ENCODE measurements at places on chromosomes 5 and 9. TPM values are rescaled to one million over a fixed set of nuclear protein-coding genes. Genes with fewer than 3 reads are reported as not detected.
A peak's percentile ranks its signal among the peaks of the same experiment; 100 is the strongest.

GRCh38 chr9:30723656-30724055, 1660.8 kb upstream of the ACO1 start:
- no peak overlapping the region for H3K27ac ChIP-seq
- H3K4me3 ChIP-seq = no peak overlapping the region
- no peaks in the 10 kb centered on the region for H3K36me3 ChIP-seq
- DNase-seq = no peak
- no peaks in the 10 kb centered on the region for H3K27me3 ChIP-seq

- H3K27me3 ChIP-seq = no peaks in the 10 kb centered on the region
- H3K27ac ChIP-seq = no peak overlapping the region
- no peaks in the 10 kb centered on the region for H3K4me1 ChIP-seq
- no peak for DNase-seq
- no peaks in the 10 kb centered on the region for H3K36me3 ChIP-seq
These were observed 52.8 kb downstream of the ROR2 start for GRCh38 chr9:91897201-91897600.

DNA sequence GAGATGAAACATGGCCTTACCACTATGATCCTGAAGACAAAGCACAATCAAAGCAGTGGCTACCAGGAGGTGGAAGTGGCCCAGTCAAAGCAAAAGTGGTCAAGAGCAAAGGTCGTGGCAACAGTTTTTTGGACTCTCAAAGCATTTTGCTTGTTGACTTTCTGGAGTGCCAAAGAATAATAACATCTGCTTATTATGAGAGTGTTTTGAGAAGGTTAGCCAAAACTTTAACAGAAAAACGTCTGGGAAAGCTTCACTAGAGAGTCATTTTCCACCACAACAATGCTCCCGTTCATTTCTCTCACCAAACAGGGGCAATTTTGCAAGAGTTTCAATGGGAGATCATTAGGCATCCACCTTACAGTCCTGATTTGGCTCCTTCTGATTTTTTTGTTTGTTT, 33.6 kb upstream of the MAMDC2 start:
- no peaks in the 10 kb centered on the region for H3K4me1 ChIP-seq
- no peak overlapping the region for H3K4me3 ChIP-seq

DNA sequence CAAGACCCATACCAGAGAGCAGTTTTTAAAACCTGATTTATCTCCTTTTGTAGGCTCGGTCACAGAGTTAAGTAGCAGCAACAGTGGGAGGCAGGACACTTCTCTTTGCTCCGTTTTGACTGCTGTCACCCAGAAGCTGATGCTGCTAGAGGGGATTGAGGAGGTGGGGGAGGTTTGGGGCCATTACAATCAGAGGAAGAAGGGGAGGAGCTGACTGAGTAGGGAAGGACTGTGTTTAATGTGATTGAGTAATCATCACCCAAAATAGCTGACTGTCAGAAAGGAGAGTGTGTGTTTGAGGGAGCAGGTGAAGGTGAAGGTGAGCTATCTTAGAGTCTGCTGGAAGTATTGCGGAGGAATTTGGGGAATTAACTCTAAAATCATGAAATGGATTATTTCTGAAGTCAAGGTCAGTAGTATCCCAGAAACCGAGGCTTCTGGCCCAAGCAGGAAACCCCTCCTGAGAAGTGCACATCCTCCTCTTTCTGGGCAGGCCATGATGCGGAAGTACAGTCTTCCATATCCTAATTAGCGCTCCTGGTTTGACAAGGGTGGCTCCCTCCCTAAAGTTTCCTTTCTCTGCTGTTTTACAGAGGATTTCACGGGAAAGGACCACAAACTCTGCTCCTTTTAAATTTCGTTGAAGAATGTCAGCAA, 214.9 kb downstream of the PLK2 start:
- no peak overlapping the region for H3K4me3 ChIP-seq
- no peaks in the 10 kb centered on the region for H3K4me1 ChIP-seq
- no peaks in the 10 kb centered on the region for H3K36me3 ChIP-seq
- no peak for DNase-seq
- H3K27me3 ChIP-seq = no peaks in the 10 kb centered on the region

DNA sequence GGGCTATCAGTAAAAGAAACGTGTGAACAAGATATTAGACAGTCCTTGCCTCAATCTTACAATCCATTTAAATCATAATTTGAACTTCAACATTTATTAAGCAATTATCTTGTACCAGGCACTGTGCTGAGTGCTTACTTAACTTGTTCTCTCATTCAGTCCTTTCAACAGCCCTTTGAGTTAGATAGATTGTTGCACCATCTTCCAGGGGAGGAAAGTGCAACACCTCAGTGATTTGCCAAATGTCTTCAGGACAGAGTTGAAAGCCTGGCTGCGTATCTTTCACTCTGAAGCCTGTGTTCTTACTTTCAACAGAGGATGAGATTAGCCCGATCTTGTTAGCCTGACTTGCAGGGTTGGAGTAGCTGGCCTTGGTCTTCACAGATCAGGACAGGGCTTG, 34.2 kb upstream of the SUB1 start:
- no peak overlapping the region for H3K27ac ChIP-seq
- DNase-seq = no peak
- H3K36me3 ChIP-seq = no peaks in the 10 kb centered on the region

DNA sequence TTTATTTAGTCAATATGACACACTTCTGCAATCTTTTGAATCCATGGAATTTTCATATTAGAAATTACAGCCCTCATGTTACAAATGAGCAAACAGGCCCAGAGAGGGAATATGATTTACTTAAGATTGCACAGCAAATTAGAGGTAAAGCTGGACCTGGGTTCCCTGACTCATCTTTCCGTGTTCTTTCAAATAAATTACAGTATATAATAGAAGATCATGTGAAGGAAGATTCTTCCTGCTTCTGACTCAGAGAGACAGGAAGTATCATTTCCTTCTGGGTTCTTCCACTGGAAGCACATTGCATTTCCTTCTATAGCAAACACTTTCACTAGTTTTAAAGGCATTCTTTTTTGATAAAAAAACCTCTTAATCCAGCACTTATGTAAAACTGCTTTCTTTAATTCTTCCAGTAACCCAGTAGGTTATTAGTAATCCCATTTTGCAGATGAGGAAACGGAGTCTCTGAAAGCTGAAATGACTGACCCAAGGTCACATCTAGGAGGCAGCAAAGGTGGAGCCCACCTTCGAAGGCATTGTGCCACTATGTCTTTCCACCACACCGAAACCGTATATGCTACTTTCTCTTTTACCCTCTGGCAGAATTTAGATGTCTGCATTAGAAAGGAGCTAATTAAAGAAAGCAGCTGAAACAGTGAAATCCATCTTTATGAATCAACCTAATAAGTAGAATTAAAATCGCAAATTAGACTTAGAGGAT, 566.7 kb upstream of the KLF4 start:
- no peak for DNase-seq
- H3K27ac ChIP-seq = no peak overlapping the region
- no peak overlapping the region for H3K4me3 ChIP-seq
- H3K36me3 ChIP-seq = no peaks in the 10 kb centered on the region

DNA sequence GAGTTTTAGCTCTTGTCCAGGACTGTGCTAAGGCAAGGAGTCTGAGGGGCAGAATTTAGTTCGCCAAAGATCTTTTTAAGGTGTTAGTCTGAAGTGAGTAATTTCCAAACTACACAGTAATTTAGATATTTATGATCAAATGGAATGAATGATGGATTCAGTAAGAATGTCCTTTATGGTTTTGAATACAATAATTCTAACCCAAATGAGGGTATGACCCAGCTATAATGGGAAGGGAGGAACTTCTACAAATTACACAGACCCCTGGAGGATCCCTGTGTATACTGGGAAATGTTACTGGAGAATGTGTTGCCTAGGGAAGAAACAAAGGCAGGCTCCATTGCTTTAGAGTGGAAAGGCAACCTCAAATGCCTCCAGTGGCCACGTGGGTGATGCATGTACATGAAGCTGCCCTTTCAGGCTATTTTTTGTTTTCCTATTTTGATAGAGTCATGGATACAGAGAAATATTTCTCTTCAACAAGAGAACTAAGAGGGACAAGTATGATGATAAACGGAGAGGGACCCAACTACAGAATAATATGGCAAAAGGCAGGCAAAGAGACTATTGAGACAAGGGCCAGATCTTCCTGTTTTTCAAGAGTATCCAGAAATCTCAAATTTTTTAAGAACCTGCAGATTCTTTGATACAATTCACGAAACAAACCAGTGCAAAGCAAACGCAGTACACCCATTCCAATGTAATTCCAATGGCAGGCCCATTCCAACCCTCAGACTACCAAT, 25.4 kb downstream of the SLC1A3 start:
- DNase-seq = no peak
- H3K4me1 ChIP-seq = no peaks in the 10 kb centered on the region
- H3K36me3 ChIP-seq = no peaks in the 10 kb centered on the region
- H3K27ac ChIP-seq = no peak overlapping the region
- no peaks in the 10 kb centered on the region for H3K27me3 ChIP-seq

DNA sequence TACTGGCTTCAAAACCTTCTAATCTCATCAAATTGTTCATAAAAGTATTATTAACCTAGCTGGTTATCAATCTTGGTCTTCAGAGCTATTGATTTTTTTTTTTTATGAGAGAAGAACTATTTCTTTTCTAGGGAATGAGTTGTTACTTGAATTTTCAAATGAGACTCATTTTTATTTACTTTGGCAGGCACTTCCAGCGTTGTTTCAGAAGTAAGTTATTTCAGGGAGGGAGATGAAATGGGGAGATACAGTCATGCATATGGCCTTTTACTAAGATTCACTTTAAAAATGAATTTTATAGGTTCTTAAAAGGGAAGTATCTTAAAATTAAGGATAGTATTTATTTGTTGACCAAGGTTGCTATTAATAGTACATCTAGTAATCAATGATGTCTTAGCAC, 129.6 kb downstream of the IZUMO3 start:
- no peak overlapping the region for H3K4me3 ChIP-seq
- no peaks in the 10 kb centered on the region for H3K27me3 ChIP-seq
- no peaks in the 10 kb centered on the region for H3K36me3 ChIP-seq
- H3K27ac ChIP-seq = no peak overlapping the region

DNA sequence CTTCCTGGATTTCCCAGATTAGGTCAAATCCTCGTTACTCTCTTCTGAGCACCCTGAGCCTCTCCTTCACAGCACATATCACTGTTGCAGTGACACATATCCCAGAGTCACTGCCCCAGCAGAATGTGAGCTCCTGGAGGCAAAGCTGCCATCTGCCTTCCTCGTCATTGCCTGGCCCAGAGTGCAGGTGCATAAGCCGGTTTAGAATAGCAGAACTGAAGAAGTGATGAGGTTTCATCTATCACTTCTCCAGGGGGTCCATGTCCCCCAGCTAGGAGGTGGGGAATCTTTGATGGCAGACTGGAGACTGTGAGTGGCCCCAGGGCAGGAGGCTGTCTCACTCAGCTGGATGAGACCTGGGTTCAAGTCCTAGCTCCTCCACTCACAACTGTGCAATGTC, 25.8 kb downstream of the NIPAL4 start:
- H3K27me3 ChIP-seq = no peaks in the 10 kb centered on the region
- H3K36me3 ChIP-seq = no peaks in the 10 kb centered on the region
- no peak for DNase-seq
- no peak overlapping the region for H3K4me3 ChIP-seq
- H3K27ac ChIP-seq = peak overlapping the region; percentile 87

DNA sequence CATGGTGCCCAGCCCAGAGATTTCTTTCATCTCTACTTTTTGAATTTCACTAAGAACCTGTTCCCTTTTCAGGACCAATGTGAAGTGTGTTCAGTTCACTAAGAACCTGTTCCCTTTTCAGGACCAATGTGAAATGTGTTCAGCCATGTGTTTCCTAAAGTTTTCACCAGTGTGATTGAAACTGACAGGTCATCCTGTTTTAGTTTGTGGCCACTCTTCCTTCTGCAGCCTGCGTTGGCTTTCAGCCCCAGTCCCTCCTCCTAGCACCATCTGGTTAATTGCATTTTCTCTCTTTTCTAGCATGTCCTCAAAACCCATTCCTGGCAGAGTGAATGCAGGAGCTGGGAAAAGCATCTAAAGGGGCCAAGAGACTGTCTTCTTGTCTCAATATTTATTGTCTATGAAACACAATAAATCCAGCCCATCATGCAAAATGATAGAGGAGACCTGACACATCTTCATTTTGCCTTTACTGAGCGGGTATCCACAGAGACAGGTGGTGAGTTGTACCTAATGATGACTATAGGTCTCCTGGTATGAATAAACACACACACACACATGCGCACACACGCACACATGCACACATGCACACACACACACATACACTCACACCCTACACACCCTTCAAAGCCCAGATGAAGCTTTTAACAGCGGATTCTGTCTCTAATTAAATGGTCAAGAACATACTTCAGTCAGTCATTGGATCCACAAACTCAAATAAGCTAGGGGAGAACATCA, 6.1 kb upstream of the PANK3 start:
- no peaks in the 10 kb centered on the region for H3K27me3 ChIP-seq
- H3K36me3 ChIP-seq = no peaks in the 10 kb centered on the region
- H3K27ac ChIP-seq = no peak overlapping the region
- H3K4me3 ChIP-seq = no peak overlapping the region

DNA sequence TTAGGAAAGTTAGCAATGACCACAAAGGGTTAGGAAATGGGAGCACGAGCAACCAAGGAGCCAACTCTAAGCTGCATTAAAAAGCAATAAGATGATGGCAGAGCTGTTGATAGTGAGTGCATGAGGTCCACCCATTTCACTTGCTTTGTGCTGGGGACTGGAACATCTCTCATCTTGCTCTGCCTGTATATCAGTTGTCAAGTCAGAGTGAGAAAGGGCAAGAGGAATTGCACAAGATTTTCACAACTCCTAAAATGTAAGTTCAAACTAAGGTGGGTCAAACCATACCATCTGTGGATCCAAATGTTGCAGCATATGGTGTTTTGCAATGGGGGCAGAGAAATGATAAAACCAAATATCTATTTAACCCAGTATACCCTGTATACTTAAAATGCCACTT, 2.8 kb upstream of the ESM1 start:
- no peaks in the 10 kb centered on the region for H3K36me3 ChIP-seq
- peaks cover 26% of the 10 kb centered on the region for H3K4me1 ChIP-seq
- DNase-seq = no peak
- H3K27me3 ChIP-seq = no peaks in the 10 kb centered on the region
- no peak overlapping the region for H3K4me3 ChIP-seq

The KIAA0825 gene
- 4.8 TPM for total RNA-seq

The GFPT2 gene
- not detected for total RNA-seq

The WHRN gene
- 90.6 TPM for total RNA-seq

The IFNA13 gene
- total RNA-seq = not detected

The DAB2IP gene
- 2.5 TPM for total RNA-seq

The CHSY3 gene
- 2.3 TPM for total RNA-seq

The PRSS3 gene
- total RNA-seq = not detected
